ENCODE measurements at places on chromosomes 4 and X.
A peak's percentile ranks its signal among the peaks of the same experiment; 100 is the strongest.

GRCh38 chr4:145289403-145290076, 109.2 kb upstream of the OTUD4 start:
- no peak for DNase-seq

DNA sequence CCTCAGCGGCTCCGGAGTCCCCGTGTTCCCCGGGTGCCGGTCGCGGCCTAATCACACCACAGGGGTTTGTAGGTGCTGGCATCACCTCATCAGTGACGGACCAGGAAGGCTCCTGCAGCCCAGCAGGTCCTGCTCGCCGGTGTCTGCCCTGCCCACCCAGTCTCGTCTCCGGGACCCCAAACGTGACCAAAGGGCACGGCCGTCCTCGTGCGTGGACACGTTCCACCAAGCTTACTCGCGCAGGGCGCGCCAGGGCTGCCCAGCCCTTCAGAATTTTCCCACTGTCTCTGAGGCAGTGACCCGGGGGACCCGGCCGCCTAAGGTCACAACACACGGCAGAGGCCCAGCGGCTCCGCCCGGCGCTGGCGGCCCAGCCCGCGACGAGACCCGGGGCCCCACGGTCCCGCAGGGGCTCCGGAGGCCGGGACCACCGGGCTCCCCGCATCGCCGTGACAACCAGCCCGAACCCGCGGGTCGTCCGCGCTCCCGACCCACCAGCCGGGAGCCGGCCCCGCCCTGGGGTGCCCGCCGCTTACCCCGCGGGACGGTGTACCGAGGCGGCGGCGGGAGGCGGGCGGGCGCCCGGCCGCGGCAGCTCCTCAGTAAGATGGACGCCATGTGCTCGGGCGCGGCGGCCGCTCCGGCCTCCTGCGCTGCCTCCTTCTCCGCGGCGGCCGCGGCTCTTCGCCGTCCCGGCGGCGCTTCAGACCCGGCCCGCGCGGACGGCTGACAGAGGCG, 454 bp downstream of the LETM1 start:
- no peak for DNase-seq

GRCh38 chrX:80388206-80388605, 32.0 kb upstream of the TENT5D start:
- no peak for DNase-seq

DNA sequence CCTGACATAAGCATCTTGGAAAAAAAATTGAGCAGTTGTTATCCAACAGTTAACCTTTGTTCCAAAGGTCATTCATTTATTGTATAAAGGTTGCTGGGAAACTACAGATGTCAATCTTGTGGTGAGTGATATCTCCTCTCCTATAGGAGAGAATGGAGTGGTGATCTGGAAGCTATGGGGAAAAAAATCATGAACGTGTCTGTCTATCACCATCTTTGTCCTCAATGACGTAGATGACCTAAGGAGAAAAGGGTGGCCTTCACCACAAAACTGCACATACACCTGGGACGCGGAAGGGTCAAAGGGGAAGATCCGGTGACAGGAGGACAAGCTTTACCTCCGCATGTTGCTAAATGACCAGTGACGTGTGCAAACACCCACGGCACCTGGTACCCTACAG, 27.3 kb downstream of the ASB5 start:
- DNase-seq = no peak

DNA sequence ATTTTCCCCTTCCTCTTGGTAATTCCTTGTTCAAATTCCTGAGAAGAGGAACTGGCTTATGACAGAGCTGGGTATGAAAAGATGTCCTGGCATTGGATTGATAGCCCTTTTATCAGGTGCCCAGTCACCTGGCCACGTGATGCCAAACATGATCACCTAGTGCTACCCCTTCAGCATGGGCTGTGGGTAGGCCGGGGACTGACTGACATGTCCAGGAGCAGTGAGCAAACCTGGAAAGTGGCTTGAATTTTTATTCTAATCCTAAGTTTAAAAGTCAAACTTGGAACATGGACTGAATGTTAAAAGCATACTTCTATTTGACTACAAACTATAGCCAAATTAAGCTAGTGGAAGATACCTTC, 99.7 kb upstream of the CXCL13 start:
- no peak for DNase-seq

- peak; percentile 51 for DNase-seq
Observed at GRCh38 chr4:55545641-55546505, 836 bp downstream of the CLOCK start.

GRCh38 chr4:122701061-122701460, 31.4 kb upstream of the BBS12 start:
- no peak for DNase-seq

GRCh38 chr4:72569719-72570235, 756 bp upstream of the ADAMTS3 start:
- DNase-seq = no peak

DNA sequence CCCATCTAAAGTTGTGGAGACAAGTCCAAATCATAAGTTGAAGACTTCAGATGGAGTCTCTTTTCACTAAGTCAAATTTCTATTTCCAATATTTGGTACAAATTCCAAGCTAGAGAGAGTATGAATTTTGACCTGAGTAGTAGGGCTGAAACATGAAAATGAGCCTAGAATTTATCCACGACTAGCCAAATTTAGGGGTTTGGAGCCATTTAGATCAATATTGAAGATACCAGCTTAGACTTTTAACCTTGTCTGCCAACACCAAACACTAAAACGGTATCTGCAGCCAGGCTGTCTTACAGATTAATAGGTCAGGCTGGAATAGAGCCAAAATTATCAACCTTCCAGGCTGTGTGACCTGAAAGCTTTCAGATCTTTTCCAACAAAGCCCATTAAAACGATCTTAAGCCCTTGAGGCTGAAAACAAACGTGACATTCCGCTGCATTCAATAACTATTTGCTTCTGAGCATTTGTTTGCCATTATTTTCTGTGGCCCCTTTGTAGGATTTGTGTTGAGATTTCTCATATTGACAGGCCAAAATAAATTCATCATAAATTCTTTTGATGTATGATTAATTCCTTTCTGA, 268.7 kb upstream of the DKK2 start:
- DNase-seq = no peak

GRCh38 chr4:176957353-176958118, 164.8 kb upstream of the VEGFC start:
- no peak for DNase-seq

DNA sequence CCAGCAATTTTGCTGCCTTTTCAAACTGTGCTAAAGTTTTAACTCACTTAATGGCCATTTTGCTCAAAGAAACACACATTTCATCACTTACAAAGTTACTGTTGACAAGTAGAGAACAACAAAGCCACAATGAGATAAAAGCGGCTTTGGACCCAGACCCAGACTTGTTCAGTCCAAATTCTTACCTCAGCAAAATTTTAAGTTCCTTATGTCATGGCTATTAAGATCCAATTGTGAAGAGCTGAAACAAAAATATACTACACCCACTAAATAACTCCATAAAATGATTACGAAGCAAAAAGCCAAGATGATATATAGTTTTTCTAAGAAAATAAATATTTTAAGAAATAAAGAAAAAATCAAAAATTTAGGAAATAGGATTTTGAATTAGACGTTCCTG, 137.0 kb upstream of the INPP4B start:
- DNase-seq = no peak

DNA sequence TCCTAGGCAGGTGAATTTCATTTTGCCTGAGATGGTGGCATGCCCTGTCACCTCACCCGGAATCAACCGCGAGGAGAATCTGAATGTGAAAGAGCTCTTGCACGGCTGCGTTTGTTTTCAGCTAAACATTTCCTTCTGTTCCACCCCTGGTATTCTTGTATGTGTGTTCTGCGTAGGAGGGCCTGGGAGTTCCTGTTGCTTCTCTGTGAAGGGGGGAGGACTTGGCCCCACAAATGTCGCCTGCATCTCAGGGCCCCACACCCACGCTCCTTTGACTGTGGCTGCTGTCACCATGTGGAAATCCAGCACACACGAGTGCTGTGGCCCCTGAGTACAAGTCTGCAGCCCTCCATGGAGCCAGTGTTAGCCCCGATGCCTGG, 45.8 kb upstream of the CLCN4 start:
- DNase-seq = peak; percentile 15

- DNase-seq = no peak
Observed at GRCh38 chr4:101274888-101275752, 72.2 kb downstream of the PPP3CA start.

DNA sequence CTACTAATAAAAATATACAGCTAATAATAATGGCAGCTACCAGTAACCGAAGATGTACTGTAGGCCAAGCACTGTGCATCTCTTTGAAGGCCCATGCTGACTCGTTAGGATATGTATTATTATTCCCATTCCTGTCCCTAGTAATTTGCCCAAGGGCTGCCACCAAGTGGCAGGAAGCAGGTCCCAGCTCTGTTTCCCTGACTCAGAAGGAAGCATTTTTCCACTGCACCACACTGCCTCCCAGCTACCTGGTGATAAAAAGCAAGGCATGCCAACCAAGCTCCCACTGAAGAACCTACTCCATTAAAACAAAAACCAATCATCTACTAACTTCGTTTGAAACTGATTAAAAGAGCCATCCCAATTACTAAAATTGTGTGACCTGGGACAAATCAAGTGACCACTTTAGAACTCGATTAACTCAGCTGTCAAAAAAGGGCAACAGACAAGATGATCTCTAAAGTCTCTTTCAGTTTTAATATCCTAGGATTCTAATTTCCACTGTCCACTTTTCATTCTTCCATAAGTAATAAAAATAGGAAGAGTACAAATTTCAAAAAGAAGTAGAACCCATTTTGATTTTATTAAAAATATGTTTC, 24.3 kb upstream of the PGM2 start:
- DNase-seq = no peak

GRCh38 chr4:159240687-159241086, 137.8 kb downstream of the RAPGEF2 start:
- no peak for DNase-seq

- DNase-seq = no peak
Observed at GRCh38 chr4:121519236-121519838, 138.5 kb upstream of the QRFPR start.

DNA sequence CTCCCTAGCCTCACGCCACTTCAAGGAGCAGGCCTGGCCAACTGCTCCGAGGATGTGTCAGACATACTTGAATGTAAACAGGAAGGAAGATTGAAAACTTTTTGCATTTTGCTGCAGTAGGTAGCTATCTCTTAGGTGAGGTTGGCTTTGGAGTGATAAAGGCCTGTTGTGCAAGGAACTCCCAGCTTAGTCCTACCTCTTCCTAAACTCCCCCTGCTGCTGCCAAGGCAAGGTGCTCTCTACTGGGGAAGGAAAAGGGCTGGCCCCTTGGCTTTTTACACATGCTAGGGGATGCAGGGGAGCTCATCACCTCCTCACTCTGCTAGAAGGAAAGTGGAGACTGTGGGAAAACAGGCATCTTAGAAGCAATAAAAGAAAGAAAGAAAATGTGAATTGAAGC, 10.7 kb upstream of the BRS3 start:
- no peak for DNase-seq

- no peak for DNase-seq
Observed at GRCh38 chr4:150402871-150403272, 179.1 kb upstream of the MAB21L2 start.

DNA sequence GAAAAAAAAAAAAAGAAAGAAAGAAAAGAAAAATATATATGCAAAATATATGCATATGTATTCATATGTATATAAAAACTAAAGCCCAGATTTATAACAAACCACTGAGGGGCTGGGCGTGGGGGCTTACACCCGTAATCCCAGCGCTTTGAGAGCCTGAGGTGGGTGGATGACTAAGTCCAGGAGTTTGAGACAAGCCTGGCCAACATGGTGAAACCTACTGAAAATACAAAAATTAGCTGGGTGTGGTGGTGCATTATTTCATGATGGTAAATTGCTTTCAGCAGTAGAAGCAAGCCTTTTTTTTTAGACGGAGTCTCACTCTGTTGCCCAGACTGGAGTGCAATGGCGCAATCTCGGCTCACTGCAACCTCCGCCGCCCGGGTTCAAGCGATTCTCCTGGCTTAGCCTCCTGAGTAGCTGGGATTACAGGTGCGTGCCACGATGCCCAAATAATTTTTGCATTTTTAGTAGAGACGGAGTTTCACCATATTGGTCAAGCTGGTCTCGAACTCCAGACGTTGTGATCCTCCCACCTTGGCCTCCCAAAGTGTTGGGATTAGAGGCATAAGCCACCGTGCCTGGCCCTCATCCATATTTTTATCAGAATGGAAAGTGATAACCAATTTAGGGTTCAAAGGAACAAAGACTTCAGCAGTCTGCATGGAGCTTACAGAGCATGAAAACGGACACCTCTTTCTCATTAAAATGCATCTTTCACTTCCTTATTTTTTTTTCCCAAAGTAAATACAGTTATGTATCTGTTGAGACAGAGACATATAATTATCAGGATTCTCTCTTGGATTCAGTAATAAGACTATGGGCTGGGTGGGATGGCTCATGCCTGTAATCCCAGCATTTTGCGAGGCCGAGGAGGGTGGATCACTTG, 27.7 kb upstream of the MOB1B start:
- DNase-seq = no peak

- no peak for DNase-seq
Observed at GRCh38 chr4:39433878-39434492, 24.7 kb downstream of the RPL9 start.

- no peak for DNase-seq
Observed at GRCh38 chr4:28146191-28146590, 1285.5 kb downstream of the STIM2 start.

DNA sequence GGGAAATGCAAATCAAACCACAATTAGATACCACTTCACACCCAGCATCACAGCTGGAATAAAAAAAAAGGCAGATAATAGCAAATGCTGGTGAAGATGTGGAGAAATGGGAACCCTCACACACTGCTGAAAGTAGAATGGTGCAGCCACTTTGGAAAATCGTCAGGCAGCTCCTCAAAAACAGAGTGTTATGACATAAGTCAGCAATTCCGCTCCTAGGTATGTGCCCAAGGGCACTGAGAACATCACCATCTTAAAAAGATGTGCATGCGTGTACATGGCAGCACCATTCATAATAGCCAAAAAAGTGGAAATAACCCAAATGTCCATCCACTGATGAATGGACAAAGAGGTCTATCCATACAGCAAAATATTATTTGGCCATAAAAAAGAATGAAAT, 28.0 kb downstream of the HMX1 start:
- no peak for DNase-seq

DNA sequence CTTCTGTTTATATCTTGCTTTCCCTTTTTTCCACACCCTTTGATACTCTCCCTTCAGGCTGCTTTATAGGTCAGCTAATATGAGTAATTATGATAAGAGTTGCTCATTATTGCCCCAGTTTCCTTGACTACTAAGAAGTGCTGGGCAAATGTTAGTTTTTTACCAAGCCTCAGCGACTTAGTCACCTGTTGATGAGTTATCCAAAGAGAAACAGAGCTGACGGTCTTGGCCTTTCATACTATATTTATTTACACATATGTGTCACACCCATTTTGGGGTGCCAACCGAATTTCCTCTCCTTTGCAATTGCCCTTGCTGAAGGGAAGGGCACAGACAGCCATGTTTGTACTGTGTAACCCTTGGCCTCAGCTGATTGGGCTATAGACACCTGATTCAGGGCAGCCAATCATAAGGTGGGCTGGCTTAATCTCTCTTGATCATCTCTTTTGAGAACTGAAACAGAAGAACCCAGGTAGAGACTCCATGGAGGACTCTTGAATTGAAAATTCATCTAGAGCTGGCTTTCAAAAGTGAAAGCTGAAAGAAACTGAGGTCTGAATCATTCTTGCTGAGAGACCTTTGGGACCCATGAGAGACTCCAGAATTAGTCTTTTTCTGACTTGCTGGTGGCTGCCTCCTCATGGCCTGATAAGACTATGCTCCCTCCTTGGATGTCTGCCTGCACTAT, 111.7 kb upstream of the RPS6KA3 start:
- no peak for DNase-seq

GRCh38 chrX:154032160-154032559, 12.5 kb upstream of the IRAK1 start:
- no peak for DNase-seq

- no peak for DNase-seq
Observed at GRCh38 chr4:135515295-135515694, 1313.7 kb upstream of the PABPC4L start.
